EL (cell line): ENCODE measurements at places on chromosomes 3 and 15.
A peak's percentile ranks its signal among the peaks of the same experiment; 100 is the strongest.

GRCh38 chr3:178304758-178305467, 231.3 kb upstream of the KCNMB2 start:
- peak; percentile 82 for DNase-seq

DNA sequence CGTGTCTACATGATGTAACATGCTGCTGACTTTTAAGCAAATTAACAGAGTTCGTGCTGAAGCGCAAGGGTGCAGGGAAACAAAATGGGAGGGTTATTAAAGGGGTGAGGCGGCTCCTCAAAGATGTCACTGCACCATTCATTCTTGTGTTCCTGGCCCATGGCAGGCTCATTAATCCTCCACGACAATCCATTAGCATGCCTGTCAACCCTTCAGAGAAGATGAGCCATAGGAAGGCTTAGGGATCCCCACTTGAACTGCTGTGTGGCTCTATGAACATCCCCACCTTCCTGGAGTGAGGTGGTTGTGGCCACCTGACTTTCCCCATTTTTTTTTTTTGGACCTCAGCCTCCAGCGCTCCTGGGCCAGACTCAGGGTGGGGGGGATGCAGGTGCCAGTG, 45.8 kb downstream of the IGF1R start:
- no peak for DNase-seq

DNA sequence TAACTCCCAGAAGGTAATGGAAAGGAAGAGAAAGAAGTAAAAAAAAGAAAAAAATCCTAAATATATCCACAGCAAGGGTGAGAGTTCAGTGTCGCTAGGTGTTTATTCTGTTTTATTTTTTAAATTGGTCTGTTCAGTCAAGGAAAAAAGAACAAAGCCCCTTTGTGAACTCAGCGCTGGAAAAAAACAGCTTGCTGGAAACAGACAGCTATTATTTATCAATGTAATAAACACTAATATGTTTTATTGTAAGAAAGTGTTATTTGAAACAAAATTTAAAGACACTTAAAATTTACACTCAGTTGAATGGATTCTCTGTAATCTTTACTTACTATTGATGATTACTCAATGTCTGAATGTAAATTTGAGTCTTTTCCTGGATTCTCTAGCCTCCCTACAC, 32.3 kb upstream of the LEKR1 start:
- DNase-seq: no peak

DNA sequence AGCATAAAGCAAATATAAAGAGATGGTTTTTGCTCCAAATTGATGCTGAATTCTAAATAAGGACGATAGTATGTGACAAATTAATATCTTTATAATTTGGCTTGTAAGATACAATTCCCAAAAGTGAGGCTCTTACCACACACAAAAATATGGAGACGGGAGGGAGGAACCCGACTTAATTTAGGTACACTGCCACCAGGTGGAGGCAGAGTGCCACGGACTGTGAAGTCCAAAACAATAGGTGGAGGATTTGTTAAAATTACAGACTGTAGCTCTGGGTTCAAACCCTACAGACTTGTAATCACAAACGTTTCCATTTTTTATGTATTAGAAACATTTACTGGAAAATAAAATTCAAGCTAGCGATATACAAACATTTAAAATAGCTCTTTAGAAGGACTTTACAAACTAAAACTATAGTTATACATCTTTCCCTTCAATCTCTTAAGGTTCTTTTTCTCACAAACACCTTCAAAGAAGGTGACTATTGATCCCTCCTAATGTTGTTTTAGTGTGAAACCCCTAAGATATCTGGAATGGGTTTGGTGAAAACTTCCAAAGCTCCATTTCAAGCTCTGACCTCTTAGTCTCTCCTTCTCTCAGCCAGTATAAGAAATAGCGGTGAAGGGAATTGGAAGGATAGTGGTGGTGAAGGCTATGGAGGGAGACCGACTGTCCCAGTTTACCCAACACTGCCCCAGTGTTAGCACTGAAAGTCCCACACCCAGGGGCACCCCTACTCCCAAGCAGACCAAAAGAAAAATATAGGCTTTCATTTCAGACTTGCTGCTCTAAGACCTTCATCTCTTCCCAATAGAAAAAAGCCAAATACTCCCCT, 89.7 kb downstream of the AQP9 start:
- peak; percentile 75 for DNase-seq

GRCh38 chr3:25182794-25183193, 245.3 kb upstream of the RARB start:
- DNase-seq: no peak

GRCh38 chr3:149958171-149958796, 12.4 kb downstream of the PFN2 start:
- DNase-seq: no peak

- peak; percentile 26 for DNase-seq
Observed at GRCh38 chr3:129001101-129001805, at the start of gene EFCC1. Gene EFCC1 (plus strand): TSS chr3:129001304. CDS start chr3:129001629, 325 bp downstream.

- no peak for DNase-seq
Observed at GRCh38 chr15:57223345-57223744, 153.0 kb upstream of the CGNL1 start.

- no peak for DNase-seq
Observed at GRCh38 chr3:59334585-59334984, 284.8 kb upstream of the CFAP20DC start.

GRCh38 chr15:93158097-93158900, 69.3 kb upstream of the RGMA start:
- DNase-seq: no peak

DNA sequence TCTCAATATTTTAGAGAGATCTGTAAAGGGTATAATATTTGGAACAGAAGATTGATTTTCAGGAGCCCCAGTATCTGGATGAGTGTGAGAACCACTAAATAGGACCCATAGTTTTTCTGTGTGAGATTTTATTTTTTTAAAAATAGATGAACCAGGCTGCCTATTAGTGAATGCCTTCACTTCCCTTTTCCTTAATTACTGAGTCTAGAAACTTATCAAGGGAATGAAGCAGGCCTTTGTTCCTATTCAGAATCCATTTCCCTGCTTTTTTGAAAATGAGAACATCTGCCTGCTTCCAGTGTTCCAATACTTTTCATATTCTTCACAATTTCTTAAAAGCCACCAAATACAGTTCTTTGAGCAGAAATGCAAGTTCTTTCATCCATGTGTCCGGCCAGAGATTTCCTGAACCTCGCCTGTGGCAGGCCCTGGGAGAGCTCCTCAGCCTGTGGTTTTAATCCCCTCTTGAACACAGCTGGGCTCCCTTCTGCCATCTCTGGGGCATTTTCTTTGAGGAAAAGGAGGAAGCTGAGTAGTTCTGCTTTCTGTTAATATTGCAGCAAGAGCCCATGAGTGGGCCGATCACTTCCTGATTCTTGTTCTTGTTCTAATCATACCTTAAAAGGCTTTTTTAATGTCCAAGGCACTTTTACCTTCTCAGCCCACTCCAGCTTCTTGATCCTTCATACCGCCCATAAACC, 4.7 kb downstream of the EHD4 start:
- peak; percentile 29 for DNase-seq

- DNase-seq: no peak
Observed at GRCh38 chr3:184255291-184256039, 5.9 kb downstream of the CAMK2N2 start.

GRCh38 chr3:30435861-30436331, 170.5 kb upstream of the TGFBR2 start:
- DNase-seq: peak; percentile 17

DNA sequence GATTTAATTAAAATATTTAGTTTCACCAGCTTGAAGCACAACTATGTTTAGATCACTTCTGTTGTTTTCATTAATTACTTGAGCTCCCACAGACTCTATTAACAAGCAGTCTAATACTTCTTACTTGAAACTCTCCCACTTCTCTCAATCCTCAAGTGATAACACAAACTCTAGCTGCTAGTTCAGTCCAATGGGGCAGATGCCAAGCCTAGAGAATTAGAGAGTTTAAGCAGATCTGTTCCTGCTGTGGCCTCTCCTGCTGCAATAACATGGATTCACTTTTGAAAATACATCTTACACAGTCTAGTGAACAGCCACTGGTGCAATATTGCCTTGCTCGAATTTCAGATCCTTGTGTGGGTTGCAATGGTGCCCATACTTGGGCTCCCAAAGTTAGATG, 566.4 kb upstream of the SGO1 start:
- no peak for DNase-seq

DNA sequence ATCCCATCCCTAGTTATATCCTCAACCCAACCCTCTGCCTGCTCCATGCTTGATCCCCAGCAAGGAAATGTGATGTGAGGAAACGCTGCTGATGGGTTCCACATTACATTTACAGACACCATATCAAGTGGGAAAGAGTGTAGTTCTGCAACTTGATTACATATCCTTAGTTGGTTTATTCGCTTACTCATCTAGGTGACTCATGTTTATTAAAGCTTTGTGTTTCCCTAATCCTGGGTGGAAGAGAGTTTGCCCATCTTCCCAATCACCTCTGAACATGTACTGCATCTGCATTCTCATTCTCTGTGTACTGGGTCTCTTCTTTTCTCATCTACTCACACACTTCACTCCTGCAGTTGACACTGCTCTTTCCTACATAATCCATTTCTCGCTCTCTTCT, 91.7 kb upstream of the PDZRN3 start:
- DNase-seq: peak; percentile 61

DNA sequence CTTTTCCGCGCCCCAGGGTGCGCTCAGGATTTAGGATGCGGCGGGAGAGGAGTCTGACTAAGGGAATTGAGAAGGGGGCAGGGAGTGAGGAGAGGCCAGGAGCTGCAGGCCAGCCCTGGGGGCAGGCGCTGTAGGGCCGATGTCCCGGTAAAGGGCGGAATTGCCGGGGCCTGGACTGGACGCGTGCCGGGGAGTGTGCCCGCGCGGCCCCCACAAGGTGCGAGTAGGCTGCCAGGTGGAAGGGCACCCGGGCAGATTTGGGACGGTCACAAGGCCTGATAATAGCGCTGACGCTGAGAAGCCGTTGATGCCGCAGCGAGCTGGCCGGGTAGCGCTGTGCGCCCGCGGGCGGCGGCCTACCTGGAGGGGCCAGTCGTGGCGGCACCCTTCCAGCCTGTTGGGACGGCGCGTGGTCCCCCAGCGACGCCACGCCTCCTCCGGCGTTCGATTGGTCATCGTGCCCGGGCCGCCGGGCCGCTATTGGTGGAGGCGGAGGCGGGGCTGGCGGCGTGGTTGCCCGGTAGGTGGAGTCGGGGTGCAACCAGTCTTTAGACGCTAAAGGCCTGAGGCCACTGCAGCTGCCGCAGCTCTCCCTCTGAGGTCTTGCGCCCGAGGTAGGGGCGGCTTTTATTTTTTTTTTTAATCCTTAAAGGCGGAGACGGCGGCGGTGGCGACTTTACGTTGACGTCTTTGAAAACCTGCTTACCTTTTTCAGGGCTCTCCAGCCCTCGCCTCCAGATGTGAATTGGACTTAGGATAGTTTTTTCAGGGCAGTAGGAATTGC, 903 bp downstream of the SLC25A38 start:
- peak; percentile 93 for DNase-seq

GRCh38 chr15:72916897-72917296, 133.3 kb upstream of the ADPGK start:
- no peak for DNase-seq

DNA sequence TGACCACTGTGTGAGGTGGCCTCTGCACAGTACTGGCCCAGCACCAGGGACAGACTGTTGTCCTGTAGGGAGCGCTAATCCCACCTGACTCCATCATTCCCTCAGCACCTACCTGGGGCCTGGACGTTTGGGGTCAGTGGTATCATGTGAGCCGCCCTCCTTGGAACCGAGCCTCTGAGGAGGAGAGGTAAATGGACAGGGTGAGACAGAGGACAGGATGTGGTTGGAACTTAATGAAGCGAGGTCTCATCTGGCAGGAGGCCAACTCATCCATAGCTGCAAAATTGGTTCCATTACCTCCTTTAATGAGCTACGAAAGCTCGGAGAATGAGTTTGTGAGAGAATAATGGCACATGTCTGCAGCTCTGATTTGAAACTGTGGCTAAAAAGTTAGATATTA, 13.9 kb downstream of the MAPKAPK3 start:
- no peak for DNase-seq

GRCh38 chr3:11071096-11071755, 78.7 kb downstream of the SLC6A1 start:
- no peak for DNase-seq

GRCh38 chr3:119340446-119340845, 46.3 kb downstream of the ARHGAP31 start:
- DNase-seq: no peak

DNA sequence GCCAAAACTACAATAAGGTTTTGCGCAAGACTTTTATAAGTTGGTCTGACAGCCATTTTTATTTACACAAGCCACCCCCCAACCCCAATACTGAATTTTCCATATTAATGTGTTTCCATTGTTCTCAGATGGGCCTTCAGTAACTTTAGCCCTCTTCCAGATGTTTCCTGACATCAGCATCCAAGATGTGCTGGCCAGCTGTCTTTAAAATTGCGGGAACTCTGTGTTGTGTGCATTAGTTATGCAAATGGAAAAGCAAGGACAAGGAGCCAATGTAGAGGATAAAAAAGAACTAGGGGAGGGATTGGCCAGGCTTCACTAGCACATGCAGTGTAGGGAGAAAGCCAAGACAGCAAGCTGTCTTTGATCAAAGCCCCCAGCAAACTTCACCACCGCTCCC, 45.4 kb downstream of the COMMD2 start:
- no peak for DNase-seq

DNA sequence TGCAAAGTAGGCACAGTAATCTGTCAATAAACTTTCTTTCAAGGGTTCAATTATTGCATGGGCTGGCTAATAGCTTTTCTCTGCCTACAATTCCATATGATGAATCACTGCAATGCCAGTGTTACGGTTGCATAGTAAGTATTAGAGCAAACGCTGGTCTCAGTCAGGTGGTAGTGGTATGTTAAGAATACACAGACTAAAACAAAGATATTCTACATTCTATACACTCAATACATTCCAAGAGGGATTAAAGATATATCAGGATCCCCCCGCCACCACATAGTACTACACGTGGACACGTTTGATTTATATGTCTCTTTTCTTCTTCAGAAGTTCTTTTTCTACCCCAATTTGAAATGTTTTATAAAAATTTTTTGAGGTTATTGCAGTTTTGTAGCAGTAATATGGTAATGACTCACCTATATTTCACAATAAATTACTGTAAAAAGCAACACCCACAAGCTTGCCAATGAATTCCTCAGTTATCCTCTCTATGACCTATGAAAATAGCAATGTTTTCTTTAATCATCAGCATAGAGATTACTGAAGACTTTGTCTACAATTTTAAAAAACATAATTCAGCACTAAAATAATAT, 68.2 kb downstream of the CD200R1L start:
- peak; percentile 87 for DNase-seq

DNA sequence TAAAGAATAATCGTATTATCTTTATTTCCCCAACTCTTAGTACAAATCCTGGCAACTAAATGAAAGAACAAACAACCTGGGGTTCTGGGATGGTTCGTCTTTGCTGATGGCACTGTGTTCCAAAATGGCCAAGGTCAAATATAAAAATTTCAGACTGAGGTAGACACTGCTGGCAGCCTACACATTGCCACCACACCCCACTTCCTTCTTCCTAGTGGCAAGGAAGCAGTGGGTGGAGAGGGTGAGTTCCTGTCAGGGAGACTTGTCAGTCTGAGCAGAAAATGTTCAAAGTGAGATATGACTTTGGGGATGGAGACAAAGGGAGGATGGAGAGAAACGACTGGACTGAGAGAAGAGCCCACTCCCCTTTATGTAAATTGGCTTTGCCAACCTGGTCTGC, 69.6 kb downstream of the LMCD1 start:
- no peak for DNase-seq
